ENCODE measurements at places on chromosomes 2 and 18.

- no peak for DNase-seq
Measured at GRCh38 chr2:206260188-206261012, 14.1 kb upstream of the ZDBF2 start.

- DNase-seq: no peak
Measured at GRCh38 chr2:232225895-232226294, 152.7 kb upstream of the ALPP start.

DNA sequence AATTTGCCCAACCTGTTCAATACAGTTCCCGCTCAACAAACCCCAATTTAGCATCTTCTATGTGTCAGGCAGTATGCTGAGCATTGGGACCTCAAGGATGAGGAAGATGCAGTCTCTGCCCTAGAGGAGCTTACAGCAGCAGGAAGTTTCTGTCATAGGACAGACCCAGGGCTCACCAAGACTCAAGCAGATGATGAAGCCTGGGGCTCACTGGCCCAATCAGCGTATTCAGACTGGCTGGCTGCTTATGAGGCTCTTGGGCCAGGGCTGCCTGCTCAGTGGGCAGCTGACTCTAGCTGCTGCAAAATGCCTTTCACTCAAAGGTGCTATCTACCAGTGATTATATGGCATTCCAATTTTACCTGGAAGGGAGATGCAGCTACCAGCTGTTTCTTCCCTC is 2.1 kb downstream of the FAM178B start:
- no peak for DNase-seq

GRCh38 chr2:96839293-96839874 is 4.4 kb downstream of the ANKRD23 start:
- DNase-seq: no peak

DNA sequence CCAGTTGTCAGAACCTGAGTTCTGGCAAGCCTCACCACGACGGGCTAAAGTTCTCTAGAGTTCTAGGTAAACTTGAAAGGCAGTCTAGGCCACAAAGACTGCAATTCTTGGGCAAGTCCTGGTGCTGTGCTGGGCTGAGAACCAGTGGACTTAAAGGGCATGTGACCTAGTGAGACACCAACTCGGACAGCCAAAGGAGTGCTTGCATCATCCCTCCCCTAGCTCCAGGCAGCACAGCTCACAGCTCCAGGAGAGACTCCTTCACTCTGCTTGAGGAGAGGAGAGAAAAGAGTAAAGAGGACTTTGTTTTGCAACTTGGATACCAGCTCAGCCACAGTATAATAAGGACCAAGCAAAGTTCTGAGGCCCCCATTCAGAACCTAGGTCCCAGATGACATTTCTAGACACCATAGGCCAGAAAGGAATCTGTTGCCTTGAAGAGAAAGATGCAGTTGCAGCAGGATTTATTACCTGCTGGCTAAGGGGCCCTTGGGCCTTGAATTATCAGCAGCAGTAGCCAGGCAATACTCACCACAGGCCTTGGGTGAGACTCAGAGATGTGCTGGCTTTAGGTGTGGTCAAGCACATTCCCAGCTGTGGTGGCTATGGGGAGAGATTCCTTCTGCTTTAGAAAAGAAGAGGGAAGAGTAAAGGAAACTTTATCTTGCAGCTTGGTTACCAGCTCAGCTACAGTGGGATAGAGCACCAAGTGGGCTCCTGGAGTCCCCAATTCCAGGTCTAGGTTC is 51.8 kb downstream of the UPP2 start:
- no peak for DNase-seq

Measured in caudate nucleus (tissue), 63 donors.